ENCODE measurements at places on chromosomes 13 and 19. TPM values are rescaled to one million over a fixed set of nuclear protein-coding genes. Genes with fewer than 3 reads are reported as not detected.

The CTXN1 gene
- 7.2 TPM for total RNA-seq

The NDFIP2 gene
- 20.7 TPM for total RNA-seq

The CACNA1A gene
- total RNA-seq, result 8.5 TPM

The TMEM86B gene
- 4.5 TPM for total RNA-seq

The SRRM5 gene
- total RNA-seq, result 0.60 TPM

The TRPM4 gene
- total RNA-seq, result 22.4 TPM

The MATK gene
- 2.1 TPM for total RNA-seq

The ZNF575 gene
- total RNA-seq, result not detected

The SMIM24 gene
- total RNA-seq, result not detected

The ZNF221 gene
- total RNA-seq, result 7.3 TPM

The DLEU7 gene
- 6.7 TPM for total RNA-seq

The SLC6A16 gene
- total RNA-seq, result 3.5 TPM

The SIAH3 gene
- not detected for total RNA-seq

The ENOX1 gene
- total RNA-seq, result 2.6 TPM

The TYROBP gene
- 122 TPM for total RNA-seq

The CEACAM8 gene
- not detected for total RNA-seq

The EDNRB gene
- total RNA-seq, result 20.1 TPM

The ZNF100 gene
- total RNA-seq, result 5.1 TPM

The PCDH8 gene
- 1.7 TPM for total RNA-seq

The ZNF528 gene
- 29.5 TPM for total RNA-seq

The SHC2 gene
- 15.7 TPM for total RNA-seq

The PNMA8A gene
- 4.3 TPM for total RNA-seq

The MYCBP2 gene
- total RNA-seq, result 274 TPM

The SLC10A2 gene
- not detected for total RNA-seq

The SPHK2 gene
- total RNA-seq, result 31.8 TPM

The SLC1A6 gene
- total RNA-seq, result not detected

The CASP14 gene
- not detected for total RNA-seq

The ELAVL3 gene
- total RNA-seq, result not detected

The SSC5D gene
- 3.9 TPM for total RNA-seq

The BIVM gene
- total RNA-seq, result 15.0 TPM

The LSM7 gene
- total RNA-seq, result 54.1 TPM

The INSL3 gene
- total RNA-seq, result not detected

The ZNF878 gene
- total RNA-seq, result not detected

The MAN2B1 gene
- total RNA-seq, result 49.8 TPM

The RGCC gene
- 476 TPM for total RNA-seq

The RNF225 gene
- not detected for total RNA-seq

The ZNF681 gene
- 0.30 TPM for total RNA-seq

The LRRC8E gene
- 1.2 TPM for total RNA-seq

The MICOS13 gene
- 79.1 TPM for total RNA-seq

The ZNF208 gene
- total RNA-seq, result 3.9 TPM

The UNC13A gene
- 0.78 TPM for total RNA-seq

The KLK14 gene
- not detected for total RNA-seq

The TMEM259 gene
- total RNA-seq, result 459 TPM

The TEX26 gene
- total RNA-seq, result not detected

The IZUMO1 gene
- not detected for total RNA-seq

The ZNF761 gene
- 11.7 TPM for total RNA-seq

The PLK5 gene
- 6.3 TPM for total RNA-seq

The ZNF837 gene
- 1.3 TPM for total RNA-seq

The BBC3 gene
- 2.8 TPM for total RNA-seq

The RNF17 gene
- total RNA-seq, result not detected

The ATP4A gene
- not detected for total RNA-seq

Data from tibial nerve (tissue), 4 donors.